ENCODE measurements at places on chromosomes 6 and 20.

DNA sequence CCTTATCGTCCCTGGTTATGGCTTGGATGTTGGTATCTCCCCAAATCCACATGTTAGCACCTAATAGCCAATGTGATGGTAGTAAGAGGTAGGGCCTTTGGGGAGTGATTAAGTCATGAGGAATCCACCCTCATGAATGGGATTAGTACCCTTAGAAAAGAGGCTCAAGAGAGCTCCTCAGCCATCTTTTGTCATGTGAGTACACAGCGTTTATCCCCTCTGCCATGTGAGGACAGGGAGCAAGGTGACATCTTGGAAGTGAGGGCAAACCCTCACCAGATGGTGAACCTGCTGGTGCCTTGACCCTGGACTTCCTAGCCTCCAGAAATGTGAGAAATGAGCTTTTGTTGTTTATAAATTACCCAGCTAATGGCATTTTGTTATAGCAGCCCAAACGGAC lies 16.1 kb upstream of the SIRPB2 start:
- DNase-seq = no peak

GRCh38 chr20:36941401-36941835 lies 10.1 kb downstream of the SAMHD1 start:
- no peak for DNase-seq

DNA sequence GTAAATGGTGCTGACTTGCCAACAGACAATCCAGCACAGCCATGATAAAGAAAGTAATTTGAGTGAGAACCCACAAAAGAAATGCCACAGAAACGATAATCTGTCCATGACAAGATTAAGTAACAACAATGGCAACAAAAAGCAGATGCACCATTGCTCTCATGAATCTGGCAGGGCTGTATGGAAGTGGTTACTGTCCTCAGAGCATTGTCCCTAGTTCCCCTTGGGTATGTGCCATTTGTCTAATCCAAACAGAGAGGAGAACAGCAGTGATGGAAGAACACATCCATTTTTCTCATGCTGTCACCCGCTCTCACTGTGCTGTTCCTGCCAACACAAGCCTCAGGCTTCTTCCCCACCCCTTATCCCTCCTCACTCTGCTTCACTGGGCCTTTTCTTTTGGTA lies 65.8 kb downstream of the REV3L start:
- peak; percentile 24 for DNase-seq

DNA sequence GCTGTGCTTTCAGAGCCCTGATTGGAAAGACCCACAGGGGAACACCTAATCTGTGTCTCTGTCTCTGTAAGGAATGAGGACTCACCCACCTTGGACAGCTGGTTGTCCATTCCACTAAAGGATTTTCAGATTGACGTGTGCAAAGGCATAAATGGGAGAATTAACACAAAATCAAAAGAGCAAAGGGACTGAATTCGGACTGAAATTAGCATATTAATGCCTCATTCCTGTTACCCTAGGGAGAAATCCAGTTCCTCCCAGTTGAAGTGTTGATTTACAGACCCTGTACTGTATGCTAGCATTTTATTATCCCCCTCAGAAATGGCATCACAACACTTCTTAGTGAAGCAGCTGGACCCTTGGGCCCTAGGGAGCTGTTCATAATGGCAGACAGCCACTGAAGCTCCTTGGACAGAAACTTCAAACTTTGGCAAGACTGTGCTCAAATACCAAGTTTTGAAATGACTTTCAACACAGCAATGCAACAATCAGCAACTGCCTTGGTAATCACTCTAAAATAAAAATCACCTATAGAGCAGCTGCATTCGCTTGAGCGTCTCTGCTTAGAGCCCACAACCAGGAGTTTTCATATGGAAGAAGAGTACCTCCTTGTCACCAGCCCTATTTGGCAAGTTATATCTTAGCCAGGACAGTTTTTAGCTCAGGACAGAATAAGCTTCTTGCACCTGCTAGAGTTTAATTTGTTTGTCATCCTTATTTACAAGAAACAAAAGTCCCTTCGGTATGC lies 118.1 kb downstream of the TRDN start:
- no peak for DNase-seq

DNA sequence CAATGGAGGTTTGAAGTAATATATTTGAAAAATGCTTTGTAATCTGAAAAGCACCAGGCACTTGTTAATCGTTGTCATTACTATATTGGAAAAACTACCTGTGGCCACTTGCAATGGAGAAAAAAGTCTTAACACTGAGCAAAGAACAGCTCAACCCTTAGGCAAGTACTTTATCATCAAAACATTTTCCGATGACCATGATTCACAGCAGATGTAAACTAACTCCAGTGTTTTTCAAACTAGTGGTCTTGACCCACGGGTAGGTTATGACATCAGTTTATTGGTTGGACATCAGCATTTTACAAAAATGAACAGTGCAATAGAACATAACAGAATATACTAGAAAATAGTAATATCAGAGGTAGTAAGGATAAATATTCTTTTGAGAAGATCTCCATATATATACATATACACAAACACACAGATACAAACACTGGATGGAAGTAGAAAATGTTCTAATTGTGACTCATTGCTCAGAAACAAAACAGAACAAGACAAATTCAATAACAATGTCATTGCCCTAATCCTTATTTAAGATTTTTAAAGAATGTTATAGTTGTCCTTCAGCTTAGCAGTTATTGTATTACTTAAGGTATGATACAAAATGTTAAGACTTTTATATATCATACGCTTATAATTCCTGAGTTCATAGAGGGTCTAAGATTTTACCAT lies 123.0 kb downstream of the PLCB1 start:
- no peak for DNase-seq

DNA sequence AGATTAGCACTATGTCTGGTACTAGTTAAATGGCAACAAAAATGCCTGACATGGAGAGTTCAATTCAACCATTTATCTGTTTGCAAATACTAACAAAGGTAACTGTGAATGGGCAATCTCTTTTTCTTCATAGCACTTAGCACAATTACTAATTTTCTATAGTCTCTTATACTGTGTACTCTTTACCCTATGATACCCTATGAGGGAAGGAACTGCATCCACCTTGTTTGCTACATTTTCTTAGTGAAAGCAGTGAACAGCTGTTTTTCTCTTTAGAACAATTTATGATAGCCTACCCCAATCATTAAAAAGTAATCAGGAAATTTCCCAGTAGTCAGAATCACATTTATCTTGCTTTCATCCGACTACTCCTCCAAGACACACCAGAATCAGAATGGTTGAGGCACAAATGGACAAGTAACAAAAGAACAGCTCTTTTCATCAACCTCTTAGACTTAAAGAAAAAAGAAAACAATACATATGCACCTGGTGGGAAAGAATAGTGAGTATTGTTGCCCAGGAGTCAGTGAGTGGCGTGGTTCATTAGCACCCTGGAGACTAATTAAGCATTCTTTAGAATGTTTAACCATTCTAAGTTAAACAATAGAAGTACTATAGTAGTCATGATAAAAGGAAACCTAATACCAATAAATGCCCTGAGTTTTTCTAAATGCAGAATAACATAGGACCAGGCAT lies 16.7 kb downstream of the ZNF292 start:
- peak; percentile 49 for DNase-seq

DNA sequence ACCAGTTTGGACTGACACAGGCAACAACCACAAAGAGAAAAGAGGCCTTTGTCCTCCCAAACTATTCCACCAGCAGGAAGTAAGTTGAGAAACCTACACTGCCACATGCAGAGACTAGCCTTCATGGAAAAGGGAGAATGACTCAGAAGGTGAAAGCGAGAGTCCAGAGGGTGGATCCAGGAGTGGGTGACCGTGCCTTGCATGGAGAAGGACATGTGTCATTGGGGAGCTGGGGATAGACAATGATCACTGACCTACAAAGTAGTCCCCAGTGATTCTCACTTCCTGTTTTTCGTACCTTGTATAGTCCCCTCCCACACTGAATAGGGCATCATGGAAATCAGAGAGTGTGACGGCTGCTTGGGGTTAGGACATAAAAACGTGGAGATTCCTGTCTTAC lies 91.9 kb downstream of the MYLK4 start:
- DNase-seq = no peak

DNA sequence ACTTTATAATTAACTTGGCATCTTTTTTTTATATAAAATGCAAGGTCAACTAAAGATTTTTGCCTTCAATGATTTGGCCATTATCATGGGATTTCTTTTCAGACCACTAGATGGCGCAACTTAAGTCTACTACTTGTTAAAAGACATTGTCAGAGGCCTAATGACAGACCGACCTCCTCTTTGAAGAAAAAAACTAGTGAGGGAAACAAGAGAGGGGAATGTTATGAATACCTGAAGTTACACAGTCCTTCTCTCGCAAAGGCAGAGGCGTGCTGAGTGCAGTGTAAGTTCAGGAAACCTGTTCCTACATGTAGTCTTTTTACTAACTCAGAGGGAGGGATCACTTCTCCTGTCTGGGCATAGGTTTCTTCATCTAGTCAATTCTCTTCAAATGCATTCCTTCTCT lies 9.3 kb downstream of the TRAPPC3L start:
- DNase-seq = peak; percentile 41

- DNase-seq = no peak
These were observed 39.5 kb upstream of the REV3L start for GRCh38 chr6:111522393-111523020.

DNA sequence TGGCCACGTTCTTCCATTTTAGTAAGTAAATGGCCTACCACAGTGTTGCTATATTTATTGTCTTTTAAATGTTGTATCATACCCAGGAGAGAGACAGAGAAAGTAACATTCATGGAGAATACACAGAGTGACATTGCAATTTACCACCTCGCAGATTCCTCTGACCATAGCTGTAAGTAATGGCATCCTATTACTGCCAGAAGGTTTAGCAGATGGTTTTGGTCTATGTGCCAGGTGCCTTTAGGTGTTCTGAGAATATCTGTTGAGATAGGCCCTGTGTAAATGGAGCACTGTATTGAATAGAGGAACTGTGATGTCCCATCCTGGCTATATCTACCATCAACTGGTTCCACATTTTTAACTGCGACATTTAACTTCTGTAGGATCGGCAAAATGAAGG lies 559.6 kb downstream of the KIF16B start:
- DNase-seq = no peak

- DNase-seq = no peak
These were observed 128.4 kb downstream of the KLHL32 start for GRCh38 chr6:97052896-97053295.

DNA sequence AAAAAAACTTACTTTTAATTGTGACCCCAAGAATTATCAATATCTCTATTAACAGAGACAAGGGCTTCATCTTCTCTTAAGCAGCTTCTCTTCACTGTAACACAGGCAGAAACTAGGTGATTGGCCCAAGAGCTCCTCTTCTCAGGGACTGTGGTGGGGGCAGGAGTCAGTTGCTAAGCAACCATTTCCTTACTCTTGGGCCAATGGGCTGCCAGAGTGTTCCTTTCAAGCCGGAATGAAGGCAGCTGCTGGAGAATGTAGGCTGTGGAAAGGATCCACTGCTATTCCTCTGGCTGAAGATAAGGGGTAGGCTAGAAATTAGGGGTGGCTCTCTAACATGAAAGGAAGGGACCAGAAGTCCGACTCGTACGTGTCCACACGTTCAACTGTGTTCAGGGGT lies at the start of gene SEL1L2:
SEL1L2 (minus strand) TSS at position 150 of the 400 bp plus-strand sequence; CDS start at position 70, 80 bp downstream.
- DNase-seq = peak; percentile 17

DNA sequence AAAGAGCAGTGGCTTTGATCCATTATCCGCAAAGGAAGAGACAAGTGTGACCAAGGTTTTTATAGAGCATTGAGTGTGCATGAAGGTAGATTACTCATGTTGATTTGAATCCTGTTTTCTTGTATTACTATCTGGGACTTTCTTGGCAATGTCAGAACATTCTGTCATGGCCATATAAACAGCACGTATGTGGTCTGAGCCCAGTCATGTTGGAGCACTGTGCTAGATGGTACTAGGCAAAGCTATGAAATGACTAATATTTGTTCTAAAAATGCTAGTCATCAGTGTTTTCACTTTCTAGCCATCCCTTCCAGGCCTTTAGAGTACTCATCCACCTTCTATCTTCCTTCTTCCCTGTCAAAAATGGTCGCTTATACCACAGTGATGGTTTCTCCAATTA lies 278.6 kb upstream of the FLRT3 start:
- no peak for DNase-seq

- no peak for DNase-seq
These were observed 49.0 kb downstream of the PPARD start for GRCh38 chr6:35391240-35391968.

Data from NCI-H2081 (cell line).